ENCODE measurements at places on chromosomes 11 and 22. TPM values are rescaled to one million over a fixed set of nuclear protein-coding genes. Genes with fewer than 3 reads are reported as not detected.

- DNase-seq: no peak
Measured at GRCh38 chr11:68092411-68092810, 28.8 kb downstream of the CHKA start.

- no peak for DNase-seq
Measured at GRCh38 chr11:130063451-130063850, 6.2 kb upstream of the APLP2 start.

GRCh38 chr11:120179057-120179672 is 31.7 kb upstream of the OAF start:
- no peak for DNase-seq

Gene MMP27
- not detected for total RNA-seq

Gene POTEH
- not detected for total RNA-seq

Measured in glomerular endothelial cell (primary cell).